ENCODE measurements at places on chromosomes 16 and 17.

DNA sequence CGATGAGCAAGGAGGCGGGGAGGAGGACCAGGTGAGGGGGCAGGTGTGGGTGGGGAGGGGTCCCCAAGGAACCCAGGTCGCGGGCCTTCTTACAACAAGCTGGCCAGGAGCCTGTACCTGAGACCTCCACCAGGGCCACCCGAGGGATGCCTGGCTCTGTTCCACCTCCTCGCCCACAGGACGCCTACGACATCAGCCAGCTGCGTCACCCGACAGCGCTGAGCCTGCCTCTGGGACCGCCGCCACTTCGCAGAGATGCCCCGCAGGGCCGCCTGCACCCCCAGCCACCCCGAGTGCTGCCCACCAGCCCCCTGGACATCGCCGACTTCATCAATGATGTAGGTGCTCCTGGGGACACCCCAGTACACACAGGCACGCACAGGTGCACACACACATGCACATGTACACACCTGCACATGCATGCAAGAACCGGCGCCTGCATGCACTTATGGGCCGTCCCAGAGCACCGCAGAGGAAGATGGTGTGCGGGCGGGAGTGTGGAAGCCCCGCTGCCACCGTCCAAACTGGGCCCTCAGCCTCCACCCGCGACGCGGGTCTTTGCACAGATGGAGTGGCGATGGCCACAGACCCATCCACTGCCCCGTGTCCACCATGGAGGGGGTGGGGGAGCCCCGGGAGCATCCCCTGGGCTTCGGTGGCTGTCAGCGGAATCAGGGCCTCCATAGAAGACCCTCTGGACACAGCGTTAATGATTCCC lies 6.6 kb downstream of the SLC22A31 start:
- peak; percentile 37 for DNase-seq

- DNase-seq = no peak
These were observed 2.9 kb upstream of the PMP22 start for GRCh38 chr17:15267996-15268395.

DNA sequence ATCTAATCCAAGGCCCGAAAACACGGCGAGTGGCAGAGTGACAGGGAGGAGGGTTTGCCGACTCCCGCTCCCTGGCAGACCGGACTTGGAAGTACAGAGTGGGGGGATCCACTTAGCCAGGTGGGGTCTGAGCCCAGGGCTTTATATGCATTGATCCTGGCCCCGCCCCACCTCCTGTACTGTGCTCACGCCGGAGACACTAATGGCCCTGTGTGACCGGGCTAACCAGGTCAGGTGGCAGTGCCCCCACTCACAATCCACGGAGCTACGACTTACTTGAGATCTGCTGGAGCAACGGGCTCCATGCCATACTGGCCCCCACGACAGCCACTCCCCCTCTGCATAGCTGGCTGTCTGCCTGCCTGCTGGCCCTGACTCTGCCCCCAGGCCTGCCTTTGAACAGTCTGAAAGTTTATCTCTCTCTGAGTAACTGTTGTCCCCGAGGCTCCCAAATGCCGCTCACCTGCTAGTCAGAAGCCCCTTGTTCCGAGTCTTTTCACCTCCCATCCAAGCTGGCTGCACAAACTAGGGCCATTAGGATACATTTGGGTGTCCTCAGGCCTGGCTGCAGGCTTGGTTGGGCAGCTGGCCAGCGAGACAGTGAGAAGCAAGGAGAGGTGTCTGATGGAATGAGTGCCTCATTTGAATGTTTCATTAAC lies 28.0 kb downstream of the CACNA1G start:
- no peak for DNase-seq

DNA sequence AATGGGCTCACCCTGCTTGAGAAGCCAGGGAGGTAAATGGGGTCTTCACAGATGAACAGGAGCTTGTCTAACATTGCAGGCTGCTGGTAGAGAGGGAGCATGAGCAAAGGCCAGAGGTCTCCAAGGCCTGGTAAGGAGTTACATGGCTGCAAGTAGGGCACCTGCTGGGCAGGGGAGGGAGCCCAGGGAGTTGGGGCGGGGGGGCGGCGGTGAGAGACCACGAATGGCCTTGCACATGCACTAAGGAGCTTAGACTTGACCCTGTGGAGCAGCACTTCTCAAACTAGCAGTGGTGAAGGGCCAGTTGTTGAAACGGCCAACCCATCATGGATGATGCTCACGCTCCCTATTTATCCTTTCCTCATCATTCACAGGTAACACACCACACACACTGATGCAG lies 38.4 kb downstream of the ERN1 start:
- DNase-seq = no peak

DNA sequence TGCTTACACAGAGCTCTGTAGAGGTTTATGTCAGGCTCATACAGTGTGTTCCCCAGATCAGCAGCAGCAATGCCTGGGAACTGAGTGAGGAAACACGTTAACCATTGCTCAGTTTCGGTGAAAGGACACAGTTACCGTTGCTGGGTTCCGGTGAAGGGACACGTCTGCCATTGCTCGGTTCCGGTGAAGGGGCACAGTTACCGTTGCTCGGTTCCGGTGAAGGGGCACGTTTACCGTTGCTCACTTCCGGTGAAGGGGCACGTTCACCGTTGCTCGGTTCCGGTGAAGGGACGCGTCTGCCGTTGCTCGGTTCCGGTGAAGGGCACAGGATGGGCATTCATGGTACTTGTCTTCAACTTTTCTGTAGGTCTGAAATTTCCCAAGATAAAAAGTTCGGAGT lies 81.7 kb downstream of the MRM3 start:
- no peak for DNase-seq

DNA sequence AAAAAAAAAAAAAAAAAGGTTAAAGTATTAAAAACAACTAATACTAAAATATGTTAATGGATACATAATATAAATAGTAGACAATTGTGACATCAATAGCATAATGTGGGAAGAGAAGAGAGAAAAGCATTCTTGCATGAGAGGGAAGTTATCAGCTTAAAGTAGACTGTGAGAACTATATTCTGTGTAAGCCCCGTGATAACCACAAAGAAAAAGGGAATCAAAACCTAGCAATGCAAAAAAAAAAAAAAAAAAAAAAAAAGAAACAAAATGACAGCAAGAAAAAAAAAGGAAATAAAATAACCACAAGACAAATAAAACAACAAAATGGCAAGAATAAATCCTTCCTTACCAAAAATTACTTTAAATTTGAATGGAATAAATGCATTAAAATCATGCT lies 39.8 kb upstream of the MYLK3 start:
- DNase-seq = no peak

- no peak for DNase-seq
These were observed 6.0 kb downstream of the DDX19B start for GRCh38 chr16:70304892-70305448.

DNA sequence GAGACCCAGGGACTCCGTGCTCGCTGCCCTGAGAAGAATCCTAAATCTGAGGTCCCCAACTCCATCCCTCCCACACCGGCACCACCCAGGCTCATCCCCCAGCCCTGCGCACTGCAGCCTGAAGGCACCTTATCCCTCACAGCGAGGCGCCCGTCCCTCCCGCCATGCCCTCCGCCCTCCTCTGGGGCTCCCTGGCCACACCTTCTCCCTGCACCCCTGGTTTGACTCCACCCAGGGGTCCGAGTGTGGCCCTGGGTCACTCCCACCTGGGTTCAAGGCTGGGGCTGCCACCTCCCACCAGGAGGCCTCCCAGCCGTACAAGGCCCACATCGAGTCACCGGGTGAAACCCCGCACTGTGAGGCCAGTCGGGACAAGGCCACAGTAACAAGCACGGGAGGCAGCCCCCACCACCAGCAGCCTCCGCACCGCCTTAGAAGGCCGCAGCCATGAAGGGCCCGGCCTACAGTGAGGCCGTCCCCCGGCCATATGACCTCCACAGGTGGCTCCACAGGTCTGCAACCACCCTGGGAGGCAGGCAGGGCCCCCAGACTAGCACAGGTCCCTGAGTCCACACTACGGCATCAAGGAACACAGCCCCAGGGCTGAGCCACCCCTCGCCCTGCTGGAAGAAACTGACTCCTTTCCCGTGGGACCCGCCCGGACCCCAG lies 8.3 kb downstream of the HAGH start:
- no peak for DNase-seq

DNA sequence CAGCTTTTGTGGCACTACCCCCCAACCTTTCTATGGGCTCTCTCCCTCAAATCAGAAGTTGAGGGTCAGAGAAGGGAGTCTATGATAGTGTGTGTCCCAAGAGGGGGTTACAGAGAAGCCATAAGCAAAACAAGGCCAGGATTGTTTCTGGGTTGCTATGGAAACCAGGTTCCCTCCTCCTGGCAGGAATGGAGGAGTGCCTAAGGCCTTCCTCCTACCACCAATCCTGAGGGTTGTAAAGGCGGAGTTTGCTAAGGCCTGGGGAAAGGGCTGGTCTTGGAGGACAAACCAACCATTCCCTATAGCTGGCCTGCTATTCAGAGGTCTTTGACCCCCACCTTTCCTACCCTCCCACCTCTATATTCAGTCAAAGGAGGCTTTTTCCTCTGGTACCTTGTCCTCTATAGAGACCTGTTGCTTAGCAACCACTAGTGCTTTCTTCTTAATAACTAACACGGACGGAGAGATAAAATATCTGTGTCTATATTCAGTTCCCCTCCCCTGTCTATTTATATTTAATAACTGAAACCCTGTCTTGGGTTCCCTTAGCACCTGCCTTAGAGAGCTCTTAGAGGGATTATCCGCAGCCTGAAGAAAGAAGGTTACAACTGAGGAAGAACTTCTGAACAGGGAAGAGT lies 43.4 kb downstream of the NEUROD2 start:
- DNase-seq = no peak

- DNase-seq = peak; percentile 35
These were observed 168.0 kb downstream of the AHSP start for GRCh38 chr16:31695667-31696066.

GRCh38 chr17:14211801-14212200 lies 24.9 kb downstream of the CDRT15 start:
- DNase-seq = peak; percentile 62

GRCh38 chr16:56851671-56852400 lies 13.2 kb upstream of the SLC12A3 start:
- no peak for DNase-seq

GRCh38 chr17:61188081-61188480 lies 211.6 kb upstream of the TBX2 start:
- no peak for DNase-seq

- no peak for DNase-seq
These were observed 55.1 kb downstream of the ZNRF1 start for GRCh38 chr16:75053791-75054555.

GRCh38 chr16:79007614-79008013 lies 592.9 kb downstream of the MAF start:
- no peak for DNase-seq

DNA sequence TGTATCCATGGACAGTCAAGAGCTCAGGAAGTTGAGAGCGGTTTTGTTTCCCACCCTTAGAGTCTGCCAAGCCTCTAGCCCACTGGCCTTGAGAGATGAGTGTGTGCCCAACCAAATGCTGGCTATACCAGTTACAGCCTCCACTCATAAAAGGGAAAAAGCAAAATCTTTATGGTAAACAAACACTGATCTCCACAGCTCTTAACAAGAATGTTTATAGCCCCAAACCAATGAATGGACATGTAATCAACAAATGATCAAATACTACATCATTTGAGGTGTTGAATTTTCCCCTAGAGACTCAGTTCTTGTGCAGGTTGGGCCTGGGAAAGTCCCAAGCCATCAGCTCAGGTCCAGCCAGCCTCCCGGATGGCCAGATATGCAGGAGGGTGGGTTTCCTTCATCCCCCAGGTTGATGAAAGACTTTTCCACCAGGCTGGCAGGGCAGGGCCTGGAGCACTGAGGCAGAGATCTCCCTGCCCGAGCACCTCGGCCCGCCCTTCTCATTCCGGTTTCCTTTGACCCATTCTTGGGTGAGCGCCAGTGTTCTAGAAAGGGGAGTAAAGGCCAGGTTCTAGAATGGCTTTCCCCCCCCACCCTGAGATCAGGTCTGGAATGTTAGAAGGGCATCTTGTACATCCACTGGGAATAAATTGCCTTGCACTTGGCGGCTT lies 3.9 kb upstream of the EFTUD2 start:
- DNase-seq = no peak

DNA sequence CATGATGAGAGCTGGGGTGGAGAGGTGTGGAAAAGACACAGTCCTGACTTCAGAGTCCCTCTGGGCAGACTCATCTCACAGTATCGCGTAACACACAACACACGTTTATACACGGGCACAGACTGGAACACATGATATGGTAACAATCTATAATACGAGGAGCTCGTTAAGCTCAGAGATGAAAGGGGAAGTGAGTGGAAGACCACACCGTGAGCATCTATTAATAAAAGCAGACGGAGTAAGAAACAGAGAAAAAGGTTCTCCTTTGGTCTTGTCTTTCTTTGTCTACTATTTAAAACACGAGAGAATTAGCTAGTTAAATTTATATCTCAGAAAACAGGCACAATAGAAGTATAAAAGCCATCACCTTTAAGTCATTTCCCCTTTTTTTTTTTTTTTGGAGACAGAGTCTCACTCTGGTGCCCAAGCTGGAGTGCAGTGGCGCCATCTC lies 13.5 kb downstream of the ANKRD11 start:
- DNase-seq = no peak

- no peak for DNase-seq
These were observed 86.7 kb downstream of the USP31 start for GRCh38 chr16:23062524-23062923.

DNA sequence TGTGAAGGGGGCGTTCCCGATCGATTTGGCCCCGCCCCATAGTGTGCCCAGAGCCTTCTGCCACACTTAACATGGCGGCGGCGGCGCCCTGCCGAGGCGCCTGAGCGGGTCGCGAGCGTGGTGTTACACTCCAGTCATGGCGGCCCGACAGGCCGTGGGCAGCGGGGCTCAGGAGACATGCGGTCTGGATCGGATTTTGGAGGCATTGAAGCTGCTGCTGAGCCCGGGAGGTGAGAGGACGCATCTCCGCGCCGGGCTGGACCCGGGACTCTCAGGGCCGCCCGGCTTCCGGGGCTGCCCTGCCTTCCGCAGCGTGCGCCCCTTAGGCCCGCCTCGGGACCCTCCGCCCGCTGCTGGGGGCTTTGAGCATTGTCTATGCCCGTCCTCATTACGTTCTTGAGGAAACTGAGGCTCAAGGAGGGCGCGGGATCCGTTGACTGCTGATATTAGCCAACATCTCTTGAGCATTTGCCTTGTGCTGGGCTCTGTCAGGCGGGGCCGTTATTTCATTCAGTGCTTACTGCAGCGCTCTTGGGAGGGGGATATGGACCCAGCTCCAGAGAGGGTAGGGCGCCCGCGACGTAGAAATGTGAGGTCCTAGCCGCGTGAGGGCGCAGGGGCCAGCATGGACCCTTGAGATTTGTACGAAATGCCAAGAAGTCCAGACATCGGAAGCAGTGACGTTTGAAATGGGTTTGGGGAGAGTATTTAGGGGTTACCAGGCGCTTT lies at the start of gene TANGO6:
TSS of gene TANGO6 (plus strand) at position 50 of the 729 bp plus-strand sequence. CDS start at position 137, 87 bp downstream.
- DNase-seq = peak; percentile 92

DNA sequence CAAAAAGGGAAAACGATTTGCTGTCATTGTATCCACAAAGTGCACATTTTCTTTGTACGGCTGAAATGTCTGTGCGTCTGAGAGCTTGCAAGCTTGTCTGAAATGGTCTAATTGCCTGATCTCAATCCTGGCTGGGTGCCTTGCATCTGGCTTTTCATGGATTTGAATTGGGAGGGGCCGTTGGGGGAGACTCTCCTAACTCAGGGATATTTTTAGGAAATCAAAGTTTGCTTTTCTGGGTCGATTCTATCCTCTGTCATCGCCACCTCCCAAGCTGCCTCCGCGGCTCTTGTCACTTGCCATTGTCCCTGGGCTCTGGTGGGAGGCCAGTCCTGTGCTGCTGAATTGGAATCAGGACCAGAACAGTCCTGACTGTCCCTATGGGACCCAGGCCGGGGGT lies 33.3 kb upstream of the MGAT5B start:
- no peak for DNase-seq

- DNase-seq = no peak
These were observed 49.6 kb upstream of the ENPP7 start for GRCh38 chr17:79681101-79681621.

GRCh38 chr17:67474081-67474661 lies 97.1 kb downstream of the PITPNC1 start:
- no peak for DNase-seq

Measured in activated naive CD8-positive, alpha-beta T cell treated with anti-CD3 and anti-CD28 coated beads, Interleukin-2, amount 10 ng/mL, durations not matched to agents 7 days and 5 days (primary cell).